AG04450 (cell line): ENCODE measurements at places on chromosomes 13 and 19.

DNA sequence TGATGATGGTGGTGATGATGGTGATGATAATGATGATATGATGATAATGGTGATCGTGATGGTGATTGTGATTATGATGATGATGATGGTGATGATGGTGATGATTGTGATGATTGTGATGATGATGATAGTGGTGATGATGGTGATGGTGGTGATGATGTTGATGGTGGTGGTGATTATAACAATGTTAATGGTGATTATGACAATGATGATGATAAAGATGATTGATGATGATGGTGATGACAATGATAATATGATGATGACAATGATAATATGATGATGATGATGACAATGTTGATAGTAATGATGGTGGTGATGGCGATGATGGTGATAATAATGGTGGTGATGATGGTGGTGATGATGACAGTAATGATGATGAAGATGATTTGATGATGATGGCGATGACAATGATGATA, 34.1 kb upstream of the ZNF536 start:
- no peak for DNase-seq

- DNase-seq, result no peak
These were observed 1.7 kb downstream of the WDR83 start for GRCh38 chr19:12668346-12668745.

- no peak for DNase-seq
These were observed 79.7 kb downstream of the GADD45B start for GRCh38 chr19:2555422-2556220.

DNA sequence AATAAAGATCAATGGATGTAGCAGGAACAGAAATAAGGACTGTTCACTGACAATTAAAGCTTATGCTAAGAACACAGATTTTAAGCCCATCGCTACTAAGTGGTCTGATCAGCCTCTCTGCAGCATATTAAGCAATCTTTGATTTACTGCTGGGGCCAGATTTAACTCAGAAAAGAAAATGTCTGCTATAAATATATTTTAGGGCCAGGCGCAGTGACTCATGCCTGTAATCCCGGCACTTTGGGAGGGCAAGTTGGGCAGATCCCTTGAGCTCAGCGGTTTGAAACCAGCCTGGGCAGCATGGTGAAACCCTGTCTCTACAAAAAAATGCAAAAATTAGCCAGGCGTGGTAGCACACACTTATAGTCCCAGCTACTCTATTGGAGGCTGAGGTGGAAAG, 43.0 kb downstream of the METTL21C start:
- DNase-seq, result no peak

GRCh38 chr13:25679936-25680335, 308.2 kb downstream of the ATP8A2 start:
- no peak for DNase-seq

GRCh38 chr13:31768351-31768750, 29.0 kb downstream of the RXFP2 start:
- DNase-seq, result no peak

DNA sequence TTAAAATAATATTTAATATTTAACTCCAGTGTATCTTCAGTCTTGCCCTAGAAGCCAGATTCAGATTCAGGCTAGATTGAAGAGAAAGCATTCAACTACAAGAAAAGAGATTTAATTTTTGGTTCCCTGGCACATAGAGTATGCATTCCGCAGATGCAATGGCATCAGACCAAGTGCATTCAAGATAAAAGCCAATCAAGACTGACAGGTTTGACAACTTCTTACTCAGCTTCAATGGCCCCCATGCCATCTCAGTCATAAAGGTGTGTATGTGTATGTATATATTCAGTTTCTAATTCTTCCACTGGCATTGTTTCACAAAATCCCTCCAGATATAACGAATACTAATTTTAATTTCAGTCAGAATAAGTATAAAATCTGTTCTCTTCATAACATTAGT, 650.8 kb upstream of the GPC6 start:
- no peak for DNase-seq

- no peak for DNase-seq
These were observed 41.1 kb downstream of the SERP2 start for GRCh38 chr13:44414716-44415115.
